ENCODE measurements at places on chromosomes 4 and X.

- no peak for DNase-seq
Measured at GRCh38 chrX:69568828-69569227, 47.1 kb upstream of the EDA start.

DNA sequence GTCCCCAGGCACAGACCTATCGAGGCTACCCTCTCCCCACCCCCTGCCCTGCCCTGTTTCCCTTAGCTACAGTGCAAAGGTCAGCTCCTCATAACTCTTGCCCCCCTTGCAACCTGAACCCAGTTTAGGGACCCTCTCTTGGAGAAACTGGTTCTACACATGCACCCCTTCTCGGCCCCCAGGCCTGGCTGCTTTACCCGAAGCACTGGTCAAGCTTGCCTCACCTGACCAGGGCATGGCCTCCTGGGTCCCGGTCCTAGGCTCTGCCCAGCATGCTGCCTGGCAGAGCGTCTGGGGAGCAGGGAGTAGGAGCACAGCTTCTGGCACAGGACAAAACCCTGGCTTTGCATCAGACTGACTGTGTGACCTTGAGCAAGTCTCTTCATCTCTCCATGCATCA, 28.0 kb downstream of the ZNF185 start:
- DNase-seq, result no peak

- no peak for DNase-seq
Measured at GRCh38 chr4:6573551-6573950, 1.4 kb upstream of the MAN2B2 start.

DNA sequence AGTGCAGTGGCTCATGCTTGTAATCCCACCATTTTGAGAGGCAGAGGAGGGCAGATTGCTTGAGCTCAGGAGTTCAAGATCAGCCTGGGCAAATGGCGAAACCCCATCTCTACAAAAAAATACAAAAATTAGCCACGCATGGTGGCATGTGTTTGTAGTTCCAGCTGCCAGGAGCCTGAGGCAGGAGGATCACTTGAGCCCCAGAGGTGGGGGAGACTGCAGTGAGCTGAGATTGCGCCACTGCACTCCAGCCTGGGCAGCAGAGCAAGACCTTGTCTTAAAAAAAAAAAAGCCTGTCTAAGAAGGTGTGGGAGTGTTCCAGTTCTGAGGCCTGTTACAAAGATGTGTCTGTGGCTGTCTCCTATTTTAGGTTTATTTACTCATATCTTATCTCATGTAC, 38.0 kb downstream of the PI4K2B start:
- no peak for DNase-seq

DNA sequence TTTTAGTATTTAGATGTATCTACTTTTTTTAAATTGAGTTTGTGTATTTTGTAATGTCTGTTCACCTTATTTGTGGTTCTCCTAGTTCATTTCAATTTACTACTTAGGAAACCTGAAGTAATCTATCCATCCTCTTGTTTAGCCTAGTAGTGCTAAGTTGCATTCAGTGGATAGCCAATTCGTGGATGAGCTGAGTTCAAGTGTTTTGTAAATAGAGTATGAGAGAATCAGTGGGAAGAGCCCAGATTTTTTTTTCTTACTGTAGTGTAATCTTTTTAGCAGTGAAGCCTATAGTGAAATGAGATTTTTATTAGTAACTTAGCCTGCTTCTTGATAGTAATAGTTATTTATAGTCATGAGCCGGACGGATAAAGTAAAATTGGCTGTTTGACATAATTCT, 21.7 kb downstream of the STAG2 start:
- no peak for DNase-seq

GRCh38 chrX:12383196-12383595, 244.9 kb downstream of the FRMPD4 start:
- DNase-seq, result no peak

DNA sequence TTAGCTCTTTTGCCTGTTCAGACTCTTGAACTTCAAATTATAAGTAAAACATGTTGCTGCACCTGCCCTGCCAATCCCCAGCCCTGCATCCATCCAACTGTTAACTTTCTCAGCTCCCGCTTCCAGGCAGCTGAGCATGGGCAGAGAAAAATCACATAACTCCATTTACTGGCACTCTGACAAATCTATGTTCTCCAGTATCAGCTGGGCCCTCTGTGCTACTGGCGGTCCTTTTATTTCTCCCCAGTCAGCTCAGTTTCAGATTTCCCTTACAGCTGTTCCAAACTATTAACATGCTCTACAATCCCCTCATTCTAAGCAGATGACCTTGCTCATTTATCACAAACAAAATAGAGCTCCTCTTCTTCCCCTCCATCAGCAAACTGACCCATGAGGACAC, 240.4 kb upstream of the TET2 start:
- no peak for DNase-seq

- no peak for DNase-seq
Measured at GRCh38 chr4:14289708-14290107, 662.2 kb upstream of the BOD1L1 start.

- DNase-seq, result no peak
Measured at GRCh38 chrX:15856636-15857035, 2.0 kb upstream of the AP1S2 start.

DNA sequence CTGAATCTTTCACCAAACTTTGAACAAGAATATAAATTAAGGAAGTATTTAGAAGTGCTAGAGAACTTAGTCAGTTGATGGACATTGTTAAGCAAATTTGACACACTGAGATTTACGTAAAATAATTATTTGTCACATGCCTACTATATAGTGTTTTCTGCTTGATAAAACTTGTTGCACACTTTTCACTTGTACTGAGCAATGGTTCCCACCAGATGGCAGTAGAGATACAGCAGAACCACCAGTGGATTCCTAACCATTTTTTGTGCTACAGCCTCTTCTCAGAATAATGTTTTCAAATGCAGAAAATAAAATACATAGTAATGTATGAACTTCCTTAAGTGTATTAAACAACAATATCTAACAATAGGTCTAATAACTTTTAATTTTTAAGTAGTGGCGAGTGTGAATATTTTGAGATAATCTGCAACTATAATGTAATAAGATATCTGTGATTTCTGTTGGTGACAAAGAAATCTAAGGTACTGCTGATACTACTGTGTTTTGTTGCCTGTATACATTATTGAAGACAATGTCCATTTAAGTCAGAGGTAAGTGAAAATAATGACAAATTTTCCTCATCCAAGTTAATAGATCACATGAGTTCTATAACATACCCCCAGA, 81.2 kb downstream of the APOOL start:
- no peak for DNase-seq

DNA sequence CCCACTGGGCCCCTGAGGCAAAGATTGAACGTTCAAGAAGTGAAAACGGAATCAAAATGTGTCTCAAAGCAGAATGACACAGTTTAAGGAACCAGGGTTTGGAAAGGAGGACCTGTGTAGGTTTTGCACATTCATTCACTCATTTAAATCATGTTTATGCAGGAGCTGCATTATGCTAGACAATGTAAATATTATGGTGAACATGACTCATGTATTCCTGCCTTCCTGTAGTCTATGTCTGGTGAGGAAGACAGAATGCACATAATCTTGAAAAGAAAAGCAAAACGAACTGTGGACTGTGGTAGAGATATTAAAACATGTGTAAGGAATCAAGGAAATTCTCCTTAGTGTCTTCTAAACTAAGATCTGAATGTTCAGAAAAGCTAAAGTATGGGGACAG, 311.8 kb upstream of the SMIM31 start:
- DNase-seq, result no peak

GRCh38 chr4:114921790-114922591, 191.4 kb downstream of the NDST4 start:
- DNase-seq, result no peak

- DNase-seq, result peak; percentile 11
Measured at GRCh38 chr4:158895797-158896576, 127.2 kb downstream of the FNIP2 start.

DNA sequence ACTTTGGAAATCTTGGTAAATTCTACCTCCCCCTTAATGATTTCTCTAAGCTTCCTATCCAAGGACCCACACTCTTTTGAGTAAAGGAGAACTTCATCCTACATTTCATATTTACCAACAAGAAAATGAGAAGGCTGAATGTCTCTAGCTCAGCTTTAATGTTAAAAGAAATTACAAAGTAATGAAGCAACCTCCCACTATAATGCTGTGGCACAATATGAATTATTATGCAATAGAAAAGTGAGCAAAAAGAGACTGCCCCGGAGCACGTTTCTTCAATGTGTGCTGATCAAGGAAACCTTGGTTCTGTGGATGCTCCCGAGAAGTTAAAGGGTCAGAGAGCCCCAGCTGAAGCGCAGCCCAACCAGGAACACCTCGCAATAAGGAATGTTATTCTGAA, 9.1 kb upstream of the TBC1D1 start:
- no peak for DNase-seq

- DNase-seq, result no peak
Measured at GRCh38 chrX:138946926-138947325, 235.4 kb upstream of the FGF13 start.

DNA sequence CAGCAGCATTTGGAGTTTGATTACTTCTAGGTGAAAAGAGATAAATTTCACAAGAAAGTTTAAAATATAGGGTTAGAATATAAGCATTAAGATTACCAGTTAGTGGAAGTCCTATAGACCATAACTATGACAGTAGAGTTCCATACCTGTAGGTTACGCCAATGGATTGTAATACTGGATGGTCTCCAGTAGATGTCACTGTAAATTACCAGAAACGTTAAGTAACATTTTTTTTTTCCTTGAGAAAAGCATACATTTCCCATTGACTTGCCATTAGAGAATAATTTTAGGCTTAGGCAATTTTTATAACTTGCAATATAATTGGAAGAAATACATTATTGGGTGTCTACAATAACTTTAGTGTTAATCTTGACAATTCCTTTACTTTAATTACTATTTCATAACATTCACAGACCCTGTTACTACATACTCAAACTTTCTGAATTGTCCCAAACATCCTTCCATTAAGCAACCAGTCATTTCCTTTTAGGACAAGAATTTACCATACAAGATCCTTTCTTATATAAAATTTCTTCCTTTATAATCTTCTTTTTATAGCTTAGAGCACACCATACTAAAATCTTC, 304.1 kb upstream of the TECRL start:
- no peak for DNase-seq

DNA sequence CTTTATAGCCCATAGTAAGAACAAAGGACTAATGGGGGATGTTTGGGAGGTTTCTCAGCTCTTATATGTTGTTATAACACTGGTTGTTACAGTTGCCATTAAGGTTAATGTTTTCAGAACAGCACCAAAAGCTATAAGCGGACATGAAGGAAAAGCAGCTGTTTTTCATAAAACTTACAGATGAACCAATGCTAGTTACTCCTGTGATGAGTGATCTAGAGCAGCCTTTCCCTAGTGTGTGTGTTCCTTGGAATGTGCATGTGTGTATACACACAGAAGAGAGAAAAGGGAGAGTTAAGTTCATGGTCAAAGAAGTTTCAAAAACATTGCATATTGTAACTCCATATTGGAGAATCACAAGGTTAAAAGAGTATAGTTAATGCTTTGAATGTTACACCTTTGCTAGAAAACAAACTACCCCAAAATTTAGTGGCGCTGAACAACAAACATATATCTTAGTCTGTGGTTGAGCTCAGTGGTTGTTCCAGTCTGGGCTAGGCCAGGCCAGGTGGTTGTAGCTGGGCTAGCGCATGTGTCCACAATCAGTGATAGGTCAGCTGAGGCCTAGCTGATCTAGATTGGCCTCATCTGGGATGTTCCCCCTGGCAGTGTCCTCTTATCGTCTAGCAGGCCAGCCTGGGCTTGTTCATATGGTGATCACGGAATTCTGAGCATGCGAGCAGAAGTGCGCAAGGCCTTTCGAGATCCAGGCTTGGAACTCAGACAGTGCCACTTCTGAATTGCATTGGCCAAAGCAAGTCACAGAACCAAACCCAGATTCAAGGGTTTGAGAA, 151.0 kb downstream of the NHS start:
- DNase-seq, result no peak

GRCh38 chr4:113083346-113083745, 33.9 kb downstream of the ANK2 start:
- DNase-seq, result no peak

GRCh38 chrX:128396601-128397000, 344.4 kb upstream of the ACTRT1 start:
- DNase-seq, result no peak

- no peak for DNase-seq
Measured at GRCh38 chr4:168095776-168096406, 3.6 kb downstream of the ANXA10 start.

- no peak for DNase-seq
Measured at GRCh38 chrX:18557879-18558278, 114.0 kb downstream of the RS1 start.

- DNase-seq, result no peak
Measured at GRCh38 chr4:158371158-158371557, 150.5 kb upstream of the RXFP1 start.

GRCh38 chr4:14952352-14952751, 49.9 kb upstream of the CPEB2 start:
- no peak for DNase-seq

DNA sequence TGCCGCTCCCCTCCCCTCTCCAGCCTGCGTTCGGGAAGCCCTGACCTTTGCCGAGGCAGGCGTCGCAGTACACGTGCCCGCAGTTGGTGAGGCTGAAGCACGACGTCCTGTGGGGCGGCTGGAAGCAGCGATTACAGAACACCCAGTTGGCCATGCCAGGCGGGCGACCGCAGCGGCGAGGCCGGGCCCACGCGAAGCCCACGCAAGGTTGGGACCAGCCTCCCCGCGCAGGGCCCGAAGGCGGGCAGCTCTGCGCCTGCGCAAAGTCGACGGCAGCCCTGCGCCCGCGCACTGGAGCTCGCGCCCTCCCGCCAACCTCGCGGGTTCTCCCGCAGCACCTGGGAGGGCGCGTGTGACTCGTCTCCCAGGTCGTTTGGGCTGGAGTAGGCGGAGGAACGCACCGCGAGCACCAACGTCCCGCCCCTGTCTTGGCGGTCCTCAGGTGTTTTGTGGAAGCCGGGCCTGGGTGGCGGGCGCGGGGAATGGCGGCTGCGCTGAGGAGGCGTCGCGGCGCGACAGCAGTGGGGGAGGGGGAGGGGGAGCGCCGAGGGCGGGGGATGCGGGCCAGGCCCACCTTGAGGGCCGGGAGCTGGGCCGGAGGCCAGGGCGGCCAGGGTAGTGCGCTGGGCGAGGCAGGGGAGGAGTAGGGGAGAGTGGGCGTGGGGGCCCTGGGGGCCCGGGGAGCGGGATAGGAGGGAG, at the start of gene RNF212:
RNF212 (minus strand) TSS at position 254 of the 699 bp plus-strand sequence; CDS start at position 154, 100 bp downstream.
- no peak for DNase-seq

DNA sequence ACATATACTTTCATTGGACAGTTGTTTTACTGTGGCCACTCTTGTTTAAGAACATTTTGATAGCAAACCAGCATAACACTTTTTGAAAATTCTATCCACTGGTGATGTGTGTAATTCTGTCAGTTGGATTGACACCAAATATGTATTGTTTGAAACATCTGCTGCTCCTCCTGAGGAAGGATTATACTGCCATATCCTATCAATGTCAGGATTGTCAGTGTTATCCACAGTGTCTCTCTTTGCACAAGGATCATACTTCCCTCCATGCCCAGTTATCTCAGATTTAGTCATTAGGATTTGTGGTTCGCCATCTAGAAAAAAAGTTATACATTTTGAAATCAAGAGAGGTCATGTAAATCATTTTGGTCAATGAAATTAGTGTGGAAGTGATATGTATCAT, 1859.6 kb downstream of the C4orf33 start:
- DNase-seq, result no peak
